ENCODE measurements at places on chromosomes 6 and 20. TPM values are rescaled to one million over a fixed set of nuclear protein-coding genes. Genes with fewer than 3 reads are reported as not detected.

The CLVS2 gene
- not detected for total RNA-seq

The DEK gene
- 72.6 TPM for total RNA-seq

The MDC1 gene
- total RNA-seq: 22.6 TPM

The C4B gene
- total RNA-seq: 108 TPM

The WFDC10B gene
- total RNA-seq: not detected

The RAET1L gene
- not detected for total RNA-seq

The KIFC1 gene
- total RNA-seq: 0.81 TPM

The PLA2G7 gene
- total RNA-seq: 0.27 TPM

The ESR1 gene
- 4.9 TPM for total RNA-seq

The SPATA25 gene
- total RNA-seq: 16.7 TPM

The MED23 gene
- 62.4 TPM for total RNA-seq

The CLIC5 gene
- 2.6 TPM for total RNA-seq

The OTOR gene
- not detected for total RNA-seq

The ANKRD66 gene
- total RNA-seq: not detected

The COQ3 gene
- total RNA-seq: 0.95 TPM

The PEX6 gene
- total RNA-seq: 34.3 TPM

The TINAG gene
- total RNA-seq: not detected

The C6orf52 gene
- not detected for total RNA-seq

The MOXD1 gene
- 17.3 TPM for total RNA-seq

The POM121L2 gene
- total RNA-seq: not detected

The TRIM31 gene
- total RNA-seq: 2.0 TPM

The BPIFB2 gene
- total RNA-seq: not detected

The GSTA3 gene
- total RNA-seq: not detected

The SNAI1 gene
- total RNA-seq: 19.1 TPM

The CCM2L gene
- 6.4 TPM for total RNA-seq

The MRAP2 gene
- total RNA-seq: 67.5 TPM

The PRL gene
- total RNA-seq: not detected

The GSTA2 gene
- not detected for total RNA-seq

The PTCRA gene
- not detected for total RNA-seq

The BNIP5 gene
- total RNA-seq: not detected

The DUSP15 gene
- total RNA-seq: 3.9 TPM

The RALGAPA2 gene
- 48.3 TPM for total RNA-seq

The CALHM4 gene
- not detected for total RNA-seq

The DLL1 gene
- total RNA-seq: 12.6 TPM

The KIZ gene
- 67.3 TPM for total RNA-seq

The SLCO4A1 gene
- 26.0 TPM for total RNA-seq

The RNF217 gene
- 36.3 TPM for total RNA-seq

The SPTLC3 gene
- 4.5 TPM for total RNA-seq

The JAG1 gene
- 253 TPM for total RNA-seq

The SLC17A4 gene
- total RNA-seq: not detected

The DNAH8 gene
- total RNA-seq: not detected

The LY6G5C gene
- total RNA-seq: not detected

The PTPRT gene
- not detected for total RNA-seq

The NRM gene
- 2.3 TPM for total RNA-seq

The LZTS3 gene
- total RNA-seq: 18.1 TPM

The MYMX gene
- not detected for total RNA-seq

The PKIG gene
- 186 TPM for total RNA-seq

The TSPO2 gene
- not detected for total RNA-seq

The FAM83C gene
- total RNA-seq: not detected

The SRXN1 gene
- total RNA-seq: 41.7 TPM

The PRDM1 gene
- total RNA-seq: 4.1 TPM

The KIF13A gene
- total RNA-seq: 79.3 TPM

The CTCFL gene
- not detected for total RNA-seq

The CRISP3 gene
- not detected for total RNA-seq

The GJA1 gene
- total RNA-seq: 199 TPM

The OGFR gene
- 50.6 TPM for total RNA-seq

The ZNF334 gene
- 3.0 TPM for total RNA-seq

The DSP gene
- total RNA-seq: 5.4 TPM

The NKX2-4 gene
- total RNA-seq: not detected
